ENCODE measurements at places on chromosomes 5 and 9.

DNA sequence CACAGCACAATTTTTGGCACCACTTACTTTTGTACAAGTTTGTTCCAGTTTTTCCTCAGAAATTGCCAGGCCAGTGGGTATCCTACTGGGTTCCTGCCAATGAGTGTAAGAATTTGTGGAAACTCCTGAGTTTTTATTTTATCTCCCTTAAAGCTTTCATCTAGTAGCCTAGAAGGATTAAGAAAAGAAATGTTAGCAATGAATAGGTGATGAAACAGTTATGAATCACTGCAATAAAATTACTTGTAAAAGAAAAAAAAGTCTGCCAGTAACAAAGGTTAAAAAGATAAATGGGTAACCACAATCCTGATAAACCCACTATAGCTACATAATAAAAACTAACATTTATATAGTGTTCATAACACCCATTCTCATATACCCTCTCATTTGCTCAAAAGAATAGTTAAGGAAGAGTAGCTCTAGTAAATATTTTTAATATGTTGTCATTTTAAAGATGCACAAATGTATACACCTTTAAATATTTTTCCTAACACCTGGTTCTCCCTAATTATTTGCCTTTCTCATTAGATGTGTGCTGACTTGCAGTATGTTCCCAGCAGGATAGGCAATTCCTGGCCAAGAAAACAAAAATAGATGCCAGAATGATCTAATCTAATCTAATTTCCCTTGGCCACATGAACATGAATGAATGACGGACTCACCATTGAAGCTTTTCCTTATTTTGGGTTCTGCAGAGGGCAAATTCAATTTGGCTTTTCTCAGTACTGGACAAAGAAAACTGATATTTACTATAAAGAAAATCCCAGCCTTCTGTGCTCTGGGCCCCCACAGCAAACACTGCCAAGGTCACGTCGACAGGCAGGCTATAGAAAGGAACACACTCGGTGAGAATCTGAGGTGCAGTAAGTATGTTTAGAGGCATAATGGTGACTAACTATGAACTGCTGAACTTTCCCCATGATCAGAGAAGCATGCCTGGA, 26.4 kb downstream of the ERAP1 start:
- DNase-seq, result no peak

DNA sequence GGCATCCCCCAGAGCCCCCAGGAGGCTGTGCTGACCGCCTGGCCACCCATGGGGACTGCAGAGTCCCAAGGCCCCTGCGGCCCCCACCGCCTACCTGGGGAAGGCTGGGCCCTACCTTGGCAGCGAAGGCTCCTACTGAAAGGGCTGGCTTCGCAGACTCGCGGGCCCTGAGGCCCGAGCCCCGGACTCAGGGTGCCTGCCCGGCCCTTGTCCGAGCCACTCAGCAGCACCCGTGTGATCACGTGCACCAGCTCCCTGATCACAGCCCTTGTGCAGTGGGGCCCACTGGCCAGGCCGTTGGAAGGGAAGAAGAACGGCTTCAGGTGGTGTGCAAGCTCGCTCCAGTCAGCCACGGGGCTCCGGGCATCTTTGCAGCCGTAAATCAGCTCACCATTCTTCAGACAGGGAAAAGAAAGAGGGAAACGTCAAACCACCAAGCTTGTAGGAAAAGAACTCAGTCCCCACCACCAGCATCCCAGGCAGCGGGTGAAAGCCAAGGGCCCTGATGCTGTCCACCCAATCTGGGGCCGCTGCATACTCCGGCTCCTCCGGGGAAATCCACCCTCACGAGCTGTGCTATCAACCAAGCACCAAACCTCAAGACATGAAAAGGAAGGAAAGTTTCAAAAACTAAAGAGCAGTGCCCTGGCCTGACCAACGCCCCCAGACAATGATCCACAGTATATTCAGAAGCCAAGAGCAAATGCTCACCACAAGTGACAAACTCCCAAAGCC, 31.9 kb downstream of the IPPK start:
- DNase-seq, result no peak

GRCh38 chr5:132389585-132390286, 20.2 kb downstream of the SLC22A5 start:
- no peak for DNase-seq

DNA sequence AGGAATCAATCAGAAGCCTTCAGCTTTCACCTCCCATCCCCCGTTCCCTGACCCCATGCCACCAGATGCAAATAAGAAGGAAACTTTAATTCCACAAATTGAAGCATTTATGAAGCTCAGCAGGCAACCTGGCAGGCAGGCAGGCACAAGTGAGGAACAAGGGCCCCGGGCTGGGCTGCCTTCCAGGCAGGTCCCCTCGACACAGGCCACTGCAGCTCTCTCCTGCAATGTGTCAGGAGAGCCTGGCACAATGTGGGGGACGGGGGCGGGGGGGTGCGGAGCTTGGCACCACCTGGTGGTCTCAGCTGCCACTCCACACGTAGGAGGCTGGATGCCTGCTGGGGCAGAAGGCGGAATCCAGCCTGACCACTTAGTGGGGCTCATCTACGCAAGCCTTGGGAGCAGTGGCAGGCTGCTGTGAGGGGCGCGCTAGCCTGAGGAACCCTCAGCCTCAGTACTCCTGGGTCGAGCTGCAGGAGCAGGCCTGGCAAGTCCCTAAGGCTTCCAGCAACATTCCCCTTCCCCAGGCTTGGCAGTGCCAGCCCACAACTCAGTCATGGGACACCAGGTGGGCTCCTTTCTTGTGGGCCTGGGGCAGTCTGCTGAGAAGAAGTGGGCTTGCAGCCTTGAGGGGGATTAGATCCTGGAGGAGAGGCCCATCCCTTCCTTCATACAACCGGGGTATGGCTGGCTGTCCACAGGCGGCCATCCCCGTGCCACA, 50.2 kb upstream of the KCNMB1 start:
- no peak for DNase-seq

DNA sequence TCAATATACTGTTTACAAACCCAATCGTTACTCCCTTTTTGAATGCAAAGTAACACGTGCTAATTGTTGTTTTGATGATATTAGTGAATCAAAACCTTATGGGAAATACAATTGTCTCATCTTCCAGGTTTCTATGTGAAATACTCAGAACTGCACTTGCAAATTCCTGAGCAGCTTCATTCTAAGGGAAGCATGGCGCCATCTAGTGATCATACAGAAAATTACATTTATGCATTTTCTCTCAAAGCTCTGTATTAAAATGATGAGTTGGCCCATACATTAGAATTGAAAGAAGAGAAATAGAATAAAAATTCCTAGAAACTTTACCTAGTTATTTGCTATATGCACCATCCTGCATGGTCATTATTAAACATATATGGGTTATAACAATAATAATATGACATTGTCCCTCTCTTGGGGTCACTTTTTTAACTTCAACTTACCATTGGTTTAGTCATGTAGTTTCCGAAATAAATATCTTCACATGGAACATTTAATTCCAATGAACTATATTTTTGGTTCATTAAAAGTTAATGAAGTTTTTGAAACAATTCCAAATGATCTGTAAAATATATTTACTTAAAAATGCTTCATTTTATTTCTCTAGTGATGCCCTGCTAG, 220.0 kb downstream of the PDE4D start:
- no peak for DNase-seq

GRCh38 chr5:127898551-127899213, 184.9 kb upstream of the SLC12A2 start:
- DNase-seq, result no peak

DNA sequence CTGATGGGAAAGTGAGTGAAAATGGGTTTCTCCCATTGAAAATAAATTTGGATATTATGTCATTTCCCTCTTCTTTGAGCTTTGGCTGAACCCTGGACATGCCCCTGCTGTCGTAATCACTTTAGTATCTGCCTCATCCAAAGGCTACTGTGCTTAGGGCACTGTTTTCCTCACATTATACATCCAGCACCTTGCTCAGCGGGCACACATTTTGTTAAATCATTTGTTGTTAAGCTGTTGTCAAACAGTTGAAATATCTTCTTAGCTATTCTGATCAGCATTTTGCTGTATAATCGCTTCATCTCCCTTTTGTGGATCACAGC, 352.7 kb upstream of the CD180 start:
- no peak for DNase-seq

DNA sequence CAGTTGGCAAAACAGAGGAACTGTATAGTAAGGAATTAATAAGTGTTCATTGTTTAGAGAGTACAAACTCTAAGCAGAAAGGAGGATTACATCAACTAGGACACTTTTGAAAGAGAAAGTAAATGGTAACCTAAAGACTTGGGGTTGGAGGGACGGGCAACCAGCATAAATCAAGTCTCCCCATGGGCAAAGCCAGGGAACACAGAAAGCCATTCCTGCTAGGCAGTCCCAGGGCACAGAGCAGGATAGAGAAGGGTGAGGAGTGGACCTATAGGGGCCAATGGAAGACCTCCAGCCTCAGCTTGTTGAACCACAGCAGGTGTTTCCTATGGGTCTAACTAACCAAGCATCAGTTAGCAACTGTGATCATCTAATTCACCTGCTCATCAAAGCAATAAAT, 9.2 kb upstream of the ERAP1 start:
- no peak for DNase-seq

Measured in activated B cell treated with CpG ODN at 0.5 μM for 24 hours (primary cell).